ENCODE measurements at places on chromosomes 7 and 10. TPM values are rescaled to one million over a fixed set of nuclear protein-coding genes. Genes with fewer than 3 reads are reported as not detected.

WEE2 gene
- total RNA-seq, result not detected

CPA2 gene
- total RNA-seq, result not detected

DNA sequence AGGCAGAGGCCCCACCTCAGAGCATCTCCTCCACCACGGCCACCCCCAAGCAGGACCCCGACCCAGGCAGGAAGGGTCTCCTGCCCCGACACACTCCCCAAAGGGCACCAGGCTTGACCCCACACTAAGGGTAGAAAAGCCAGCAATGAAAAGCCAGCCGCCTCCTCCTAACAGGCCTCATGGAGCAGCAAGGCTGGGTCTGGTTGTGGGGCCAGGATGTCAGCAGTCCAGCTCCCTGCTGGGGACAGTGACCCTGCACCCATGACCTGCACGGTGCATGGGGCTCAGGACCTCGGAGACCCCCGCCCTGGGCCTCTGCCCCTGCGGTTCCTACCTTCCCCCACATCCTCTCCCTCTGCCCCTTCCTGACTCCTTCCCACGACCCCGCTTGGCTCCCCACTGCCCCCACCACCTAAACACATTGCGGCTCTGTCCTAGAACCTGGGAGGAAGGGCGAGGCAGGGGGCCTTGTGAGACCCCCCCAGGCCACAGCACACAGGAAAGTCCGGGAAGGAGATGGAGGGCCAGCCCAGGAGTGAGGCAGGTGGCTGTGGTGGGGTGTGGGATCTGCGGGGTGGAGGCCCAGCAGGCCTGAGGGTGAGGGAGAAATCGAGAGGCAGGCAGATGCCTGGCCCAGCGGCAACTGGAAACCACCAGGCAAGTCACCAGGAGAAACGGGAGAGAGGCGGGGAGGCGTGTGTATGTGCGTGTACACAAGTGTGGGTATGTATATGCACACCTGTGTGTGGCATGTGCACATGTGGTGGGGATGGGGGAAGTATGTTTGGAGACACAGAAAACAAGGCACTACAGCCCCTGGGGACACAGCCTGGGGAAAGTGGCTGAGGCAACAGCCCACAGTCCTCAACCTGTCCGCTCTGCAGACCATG is 229.9 kb downstream of the MAD1L1 start:
- DNase-seq, result no peak

DNA sequence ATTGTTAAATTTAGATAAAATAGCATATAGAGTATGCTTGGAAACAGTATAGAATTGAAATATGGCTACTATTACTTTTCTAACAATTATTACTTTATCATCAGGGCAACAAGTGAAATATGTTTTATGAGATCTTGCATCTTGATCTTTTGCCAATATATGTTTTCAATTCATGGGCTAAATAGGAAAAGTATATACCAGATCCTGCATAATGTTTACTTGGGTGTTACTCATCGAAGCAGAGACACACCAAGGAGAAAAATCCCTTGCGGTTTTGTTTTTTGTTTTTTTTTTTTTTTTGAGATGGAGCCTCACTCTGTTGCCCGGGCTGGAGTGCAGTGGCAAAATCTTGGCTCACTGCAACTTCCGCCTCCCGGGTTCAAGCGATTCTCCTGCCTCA is 541.4 kb downstream of the SUGCT start:
- no peak for DNase-seq

MYL10 gene
- total RNA-seq, result not detected

SCIN gene
- total RNA-seq, result 4.7 TPM

CDH23 gene
- 8.5 TPM for total RNA-seq

XRCC2 gene
- total RNA-seq, result 0.98 TPM

- peak; percentile 37 for DNase-seq
Observed at GRCh38 chr10:132832186-132832969, 46.4 kb upstream of the NKX6-2 start.

DNA sequence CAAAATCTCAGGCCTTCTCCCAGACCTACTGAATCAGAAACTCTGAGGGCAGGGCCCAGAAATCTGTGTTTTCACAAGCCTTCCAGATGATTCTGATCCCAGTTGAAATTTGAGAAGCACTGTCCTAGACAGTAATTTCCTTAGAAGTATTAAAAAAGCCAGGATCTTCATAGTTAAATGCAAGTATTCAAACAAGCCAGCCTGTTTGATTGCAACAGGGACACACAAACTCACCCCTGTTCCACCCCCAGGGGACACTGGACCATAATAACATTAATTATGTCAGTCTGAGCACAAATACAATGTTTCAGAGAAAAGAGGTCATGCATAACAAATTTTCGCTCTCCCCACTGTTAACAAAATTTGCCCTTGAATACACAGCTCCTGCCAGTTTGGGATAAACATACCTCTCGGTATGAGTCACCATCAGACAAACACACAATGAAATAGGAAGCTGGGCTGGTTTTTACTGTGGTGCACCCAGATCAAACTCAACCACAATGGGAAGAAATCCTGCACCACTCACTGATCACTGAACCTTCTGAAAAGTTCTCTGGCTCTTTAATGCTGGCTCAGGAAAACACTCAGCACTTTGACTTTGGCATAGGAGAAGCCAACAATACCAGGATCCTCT is 34.3 kb downstream of the ABLIM1 start:
- peak; percentile 24 for DNase-seq

CHST3 gene
- 25.6 TPM for total RNA-seq

DNA sequence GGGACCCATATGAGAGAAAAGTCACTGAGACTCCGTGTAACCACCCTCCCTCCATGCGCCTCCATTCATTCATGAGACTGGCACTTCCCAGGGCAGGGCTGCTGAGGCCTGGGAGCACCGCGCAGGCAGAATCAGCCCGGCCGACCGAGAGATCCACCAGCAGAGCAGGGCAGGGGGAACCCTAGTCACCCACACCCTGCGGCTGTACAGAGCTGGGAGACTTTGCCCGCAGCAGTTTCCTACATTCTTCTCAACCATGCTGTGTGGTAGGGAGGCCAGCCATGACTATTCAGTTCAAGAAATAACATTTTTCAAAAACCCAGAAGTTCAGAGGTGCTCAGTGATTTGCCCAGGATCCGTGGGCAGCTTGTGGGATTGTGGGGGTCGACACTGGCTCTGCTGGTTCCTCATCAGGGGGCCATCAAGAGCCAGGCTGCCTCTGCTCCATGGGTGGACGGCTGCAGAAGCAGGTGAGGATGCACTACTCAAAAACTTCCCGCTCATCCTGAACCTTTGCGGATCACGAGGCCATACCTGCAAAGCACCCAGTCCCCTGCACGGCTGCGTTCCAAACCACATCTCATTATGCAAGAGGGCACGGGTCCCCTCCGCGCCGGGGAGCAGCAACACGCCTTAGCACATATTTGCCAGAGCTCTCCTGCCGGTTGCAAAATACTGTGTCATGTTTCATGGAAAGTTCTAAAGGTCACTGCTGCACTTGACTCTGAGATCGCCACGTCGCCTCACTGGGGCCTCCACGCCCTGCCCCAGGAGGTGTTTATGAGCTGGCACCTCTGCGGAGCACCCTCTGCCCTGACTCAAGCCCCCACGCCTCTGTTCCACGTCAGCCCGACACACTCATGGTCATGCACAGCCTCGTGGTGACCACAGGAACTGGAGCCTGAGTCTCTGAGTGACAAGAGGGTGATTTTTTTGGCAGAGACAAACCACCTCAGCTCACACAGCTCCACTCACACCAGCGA is 132.0 kb downstream of the PRKAG2 start:
- DNase-seq, result no peak

CABCOCO1 gene
- total RNA-seq, result 0.16 TPM

EXOC4 gene
- total RNA-seq, result 99.6 TPM

HOXA6 gene
- 9.0 TPM for total RNA-seq

LIPM gene
- not detected for total RNA-seq

ANKRD30A gene
- 725 TPM for total RNA-seq

FZD8 gene
- 3.0 TPM for total RNA-seq

Measured in breast epithelium (tissue), 4 donors.